ENCODE measurements at places on chromosomes 5 and 9.

DNA sequence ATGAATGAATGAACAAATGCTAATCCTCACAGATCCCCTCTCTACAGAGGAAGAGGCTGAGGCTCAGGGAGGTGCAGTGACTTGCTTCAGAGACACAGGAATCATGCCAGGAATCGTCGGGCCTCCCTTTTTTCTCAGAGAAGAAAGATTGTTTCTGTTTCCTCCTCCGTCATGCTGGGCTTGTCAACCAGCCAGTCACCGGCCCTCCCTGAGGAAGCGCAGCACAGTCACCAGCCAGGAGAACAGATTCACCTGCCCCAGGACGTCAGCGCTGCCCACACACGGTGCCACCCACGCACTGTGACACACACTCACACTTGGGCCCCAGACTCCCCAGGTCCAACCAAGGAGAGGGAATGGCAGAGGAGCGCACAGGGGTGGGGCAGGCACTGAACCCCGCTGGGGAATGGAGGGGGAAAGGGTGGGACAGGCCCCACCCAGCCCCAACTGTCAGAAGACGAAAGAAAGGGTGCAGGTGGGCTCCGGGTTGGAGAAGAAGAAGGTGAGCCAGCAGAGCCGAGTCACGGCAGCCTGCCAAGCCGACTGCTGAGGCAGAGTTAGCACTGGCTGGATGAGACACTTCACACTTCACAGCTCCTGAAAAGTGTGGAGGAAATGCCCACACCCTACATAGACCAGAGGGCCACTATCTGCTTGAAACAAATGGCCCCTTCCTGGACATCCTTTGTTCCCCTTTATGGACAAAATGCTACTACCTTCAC, 13.8 kb upstream of the ERGIC1 start:
- DNase-seq, result no peak

DNA sequence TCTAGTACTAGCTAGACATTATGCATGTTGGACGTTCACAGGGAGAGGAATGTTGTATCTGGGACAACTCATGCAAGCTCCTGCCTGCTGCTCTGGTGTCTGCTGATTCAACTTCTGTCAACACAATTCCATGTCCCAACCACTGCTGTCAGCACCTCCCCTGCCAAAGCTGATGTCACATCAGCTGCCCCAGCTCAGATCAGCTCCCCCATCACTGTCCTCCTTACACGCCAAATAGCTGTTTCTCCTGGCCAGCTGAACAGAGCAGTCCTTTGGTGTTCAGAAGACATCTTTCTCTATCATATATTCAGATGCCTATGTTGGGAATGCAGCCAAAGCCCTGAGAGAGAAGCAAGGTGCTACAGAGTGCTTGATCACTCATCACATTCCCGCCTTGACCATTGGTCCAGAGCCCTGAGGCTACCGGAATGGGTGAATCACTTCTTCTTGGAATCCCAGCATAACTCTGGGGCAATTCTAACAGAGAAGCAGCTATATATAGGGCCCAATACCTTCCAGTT, 223.3 kb downstream of the SEC61B start:
- DNase-seq, result no peak

DNA sequence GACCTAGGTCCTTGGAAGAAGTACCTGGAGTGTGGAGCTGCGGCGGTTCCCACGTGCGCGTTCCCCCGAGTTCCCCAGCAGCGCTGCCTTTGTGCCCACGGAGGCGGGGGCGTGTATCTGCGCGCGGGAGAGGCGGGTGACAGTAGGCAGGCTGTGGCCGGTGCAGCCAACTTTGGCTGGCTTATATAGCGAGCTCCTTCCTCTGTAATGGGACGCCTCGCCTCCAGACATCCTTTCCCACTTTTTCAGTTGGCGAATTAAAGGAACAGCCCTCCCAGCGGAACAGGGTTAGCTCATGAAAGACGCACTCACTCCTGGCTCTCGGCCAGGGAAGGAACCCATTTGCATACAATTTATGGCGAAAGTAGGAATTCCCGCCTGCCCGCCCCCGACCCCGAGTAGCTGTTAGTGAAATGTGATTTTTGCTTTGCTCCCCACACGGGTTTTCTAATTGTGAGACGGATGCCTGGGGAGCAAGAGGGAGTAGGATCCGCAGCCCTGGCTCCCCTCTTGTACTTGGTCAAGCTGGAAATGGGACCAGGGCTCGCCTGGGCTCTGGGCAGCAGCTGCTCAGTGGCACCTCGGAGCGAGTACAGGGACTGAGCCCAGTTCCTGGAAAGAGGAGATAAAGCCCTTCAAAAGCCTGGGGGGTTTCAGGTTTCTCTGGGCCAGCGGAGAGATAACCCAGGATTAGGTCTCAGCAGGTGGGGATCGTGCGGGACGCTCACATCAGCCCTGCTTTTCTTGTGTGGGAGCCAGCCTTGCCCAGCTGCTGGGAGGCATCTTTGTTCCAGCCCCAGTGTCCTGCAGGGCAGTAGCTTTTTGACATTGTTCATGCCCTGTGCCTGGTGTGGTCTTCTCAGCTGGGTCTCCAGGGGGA, at the start of gene TNC:
Gene TNC, minus strand, starts transcription at position 159 of the 880 bp plus-strand sequence. CDS start 27,139 bp downstream, outside the sequence.
- peak; percentile 7 for DNase-seq

GRCh38 chr9:102966999-102967398, 28.1 kb upstream of the CYLC2 start:
- DNase-seq, result no peak

GRCh38 chr5:107248066-107248695, 422.6 kb downstream of the EFNA5 start:
- DNase-seq, result peak; percentile 53

GRCh38 chr5:56342616-56343015, 109.5 kb upstream of the ANKRD55 start:
- DNase-seq, result no peak

GRCh38 chr5:126720369-126720768, 56.6 kb upstream of the LMNB1 start:
- DNase-seq, result no peak

DNA sequence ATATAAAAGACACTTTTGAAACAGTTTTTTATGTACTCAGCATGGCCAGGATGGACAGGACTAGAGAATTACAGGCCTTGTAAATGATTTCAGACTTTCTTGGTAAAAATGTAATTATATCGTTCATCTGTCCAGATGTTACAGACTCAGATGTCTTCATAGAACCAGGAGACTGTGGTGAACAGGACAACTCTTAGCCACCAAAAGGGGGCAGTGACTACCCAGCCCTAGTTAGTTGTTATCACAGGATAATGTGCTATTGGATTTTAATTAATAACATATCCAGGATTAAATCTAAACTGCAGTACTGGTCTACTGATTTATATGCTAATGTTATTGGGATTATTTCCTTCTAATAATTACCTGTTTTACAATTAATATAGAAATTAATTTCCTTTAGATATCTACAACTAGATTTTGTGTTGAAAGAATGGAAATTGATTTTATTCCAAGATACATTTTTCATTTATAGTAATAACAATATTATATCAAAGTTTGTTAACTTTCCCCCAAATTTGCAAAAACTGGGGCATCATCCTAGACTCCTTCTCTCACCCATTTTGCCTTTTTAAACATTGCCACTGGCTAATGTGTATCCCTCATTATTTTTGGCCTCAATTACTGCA, 99.4 kb downstream of the MTREX start:
- DNase-seq, result peak; percentile 82

GRCh38 chr9:133440874-133441273, 18.7 kb downstream of the ADAMTS13 start:
- DNase-seq, result no peak

GRCh38 chr9:74447451-74448193, 49.5 kb upstream of the RORB start:
- DNase-seq, result no peak

DNA sequence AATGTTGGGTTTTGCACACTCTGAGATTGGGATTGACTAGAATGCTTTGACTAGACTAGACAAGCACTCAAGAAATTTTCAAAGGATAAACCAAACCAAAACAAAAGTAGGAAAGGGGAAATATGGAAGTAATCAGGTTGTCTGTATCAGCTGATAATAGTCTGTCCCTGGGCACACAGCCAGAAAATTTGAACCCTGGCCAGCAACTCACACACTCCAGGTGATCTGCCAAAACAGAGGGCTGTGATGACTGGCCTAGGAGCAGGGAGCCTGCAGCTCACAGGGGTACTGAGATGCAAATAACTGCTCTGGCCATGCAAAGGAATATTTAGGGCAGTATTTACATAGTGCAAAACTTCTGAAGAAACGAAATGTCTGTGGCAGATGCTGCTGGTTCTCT, 112.3 kb upstream of the SMIM23 start:
- DNase-seq, result no peak

DNA sequence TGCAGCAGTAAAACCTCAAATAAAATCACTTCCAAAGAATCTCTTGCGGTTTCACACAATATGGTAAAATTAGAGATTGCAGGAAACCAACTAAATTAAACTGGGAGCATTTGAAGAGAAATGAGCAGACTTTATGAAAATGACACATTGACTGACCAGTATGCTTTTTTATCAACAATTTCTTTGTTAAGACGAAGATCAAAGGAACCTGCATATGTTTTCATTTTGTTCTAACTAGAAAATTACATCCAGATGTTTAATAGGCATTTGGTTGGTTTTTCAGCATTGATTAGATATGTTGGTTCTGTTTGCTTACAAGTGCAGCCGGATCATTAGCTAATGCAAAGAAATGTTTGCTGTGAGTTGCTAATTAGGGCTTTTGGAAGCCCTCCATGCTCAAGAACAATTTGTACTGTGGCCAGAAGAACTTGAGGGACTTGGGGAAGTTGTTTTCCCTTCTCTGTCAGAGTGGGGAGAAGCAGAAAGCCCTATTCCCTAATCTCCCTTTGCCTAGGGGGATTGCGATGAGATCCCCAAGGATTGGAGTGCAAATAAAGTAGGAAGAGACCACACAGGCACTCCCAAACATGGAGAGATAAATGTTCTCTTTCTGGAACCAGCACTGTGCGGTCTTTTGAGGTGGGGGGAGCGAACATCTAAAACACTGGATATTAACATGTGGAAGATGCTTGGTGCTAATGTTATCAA, 4.5 kb upstream of the TLE1 start:
- no peak for DNase-seq

- no peak for DNase-seq
Observed at GRCh38 chr5:157516626-157517325, 56.8 kb downstream of the NIPAL4 start.

GRCh38 chr9:131043087-131043486, 34.1 kb downstream of the LAMC3 start:
- DNase-seq, result no peak

DNA sequence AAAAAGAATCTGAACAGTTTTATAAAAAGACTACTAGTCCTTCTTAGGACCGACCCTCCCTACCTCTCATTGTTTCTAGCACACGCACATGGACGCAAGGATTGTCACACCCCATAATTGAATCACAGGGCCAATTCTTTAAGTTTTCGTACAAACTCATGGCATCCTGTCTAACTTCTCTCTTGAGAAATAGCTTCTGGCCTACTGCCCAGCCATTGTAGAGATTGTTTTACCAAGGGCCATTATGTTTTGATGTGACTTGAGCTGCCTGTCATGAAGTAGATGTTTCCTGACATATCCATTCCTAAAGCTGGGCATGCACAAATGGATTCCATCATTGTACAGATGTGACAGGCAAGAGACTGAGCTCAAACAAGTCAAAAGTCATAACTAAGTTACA, 1672.1 kb upstream of the C9orf72 start:
- DNase-seq, result no peak

DNA sequence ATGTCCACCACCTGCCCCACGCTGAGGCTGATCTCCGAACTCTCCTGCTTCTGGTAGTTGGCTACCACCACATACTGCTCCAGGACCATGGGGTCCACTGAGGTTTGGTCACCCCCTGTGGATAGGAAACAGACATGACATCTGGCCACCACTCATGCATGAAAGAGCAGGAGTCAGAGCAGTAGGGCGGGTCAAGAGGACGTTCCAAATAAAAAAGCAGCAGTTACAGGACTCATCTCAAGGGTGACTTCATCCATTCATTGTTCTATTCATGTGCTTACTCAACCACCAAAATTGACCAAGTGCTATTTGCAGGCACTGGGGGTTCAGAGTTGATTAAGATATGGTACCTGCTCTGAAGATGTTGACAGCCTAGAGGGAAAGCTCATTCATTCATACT, 79.2 kb upstream of the UBTD2 start:
- no peak for DNase-seq

DNA sequence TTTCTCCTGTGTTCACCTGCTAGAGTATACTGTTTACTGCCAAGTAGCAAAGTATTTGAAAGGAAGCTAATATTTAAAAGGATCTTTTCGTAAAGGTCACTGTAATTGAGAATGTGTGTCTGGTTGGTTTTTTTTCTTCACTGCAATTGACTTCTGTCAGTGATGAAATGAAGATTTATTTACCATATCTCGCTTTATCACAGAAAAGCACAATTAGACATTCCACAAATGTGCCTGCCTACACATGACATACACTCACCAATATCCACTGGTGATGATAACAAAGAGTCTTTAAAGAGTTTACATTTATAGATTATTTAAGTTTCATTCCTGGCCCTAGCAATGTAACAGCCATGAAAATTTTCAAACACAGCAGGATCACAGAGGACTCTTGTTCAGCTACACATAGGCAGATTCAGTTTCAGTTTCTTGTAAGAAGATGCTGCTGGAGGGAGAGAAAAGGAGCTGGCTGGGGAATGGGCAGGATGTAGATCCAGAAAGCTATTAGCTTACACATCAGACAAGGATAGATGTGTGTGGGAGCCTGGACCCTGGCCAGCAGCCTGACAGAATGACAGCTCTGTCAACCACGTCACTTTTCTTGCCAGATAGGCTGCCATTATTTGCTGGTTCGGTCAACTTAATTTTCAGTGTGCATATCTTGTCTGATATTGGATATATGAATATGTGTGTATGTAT, 104.0 kb downstream of the GDNF start:
- peak; percentile 81 for DNase-seq

DNA sequence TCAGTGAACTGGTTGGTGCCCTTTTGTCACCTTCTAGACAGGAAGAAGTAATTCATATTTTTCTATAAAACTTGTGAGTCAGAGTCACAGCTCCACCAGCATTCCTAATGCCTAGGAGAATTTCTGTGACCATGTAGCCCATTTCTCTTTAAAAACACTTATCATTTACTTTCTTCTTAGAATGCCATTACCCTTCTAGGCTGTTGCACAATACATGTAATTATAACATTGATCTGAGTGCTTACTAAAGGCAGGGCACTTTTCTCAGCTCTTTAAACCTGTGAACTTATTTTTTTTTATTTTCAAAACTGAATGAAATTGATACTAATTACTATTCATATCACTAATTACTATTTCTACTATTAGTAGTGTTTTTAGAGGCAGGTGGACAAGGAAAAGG, 373.7 kb downstream of the TLE4 start:
- no peak for DNase-seq

- peak; percentile 69 for DNase-seq
Observed at GRCh38 chr5:95081500-95081960, 203.4 kb downstream of the MCTP1 start.

GRCh38 chr9:18385696-18386490, 88.1 kb upstream of the ADAMTSL1 start:
- no peak for DNase-seq

DNA sequence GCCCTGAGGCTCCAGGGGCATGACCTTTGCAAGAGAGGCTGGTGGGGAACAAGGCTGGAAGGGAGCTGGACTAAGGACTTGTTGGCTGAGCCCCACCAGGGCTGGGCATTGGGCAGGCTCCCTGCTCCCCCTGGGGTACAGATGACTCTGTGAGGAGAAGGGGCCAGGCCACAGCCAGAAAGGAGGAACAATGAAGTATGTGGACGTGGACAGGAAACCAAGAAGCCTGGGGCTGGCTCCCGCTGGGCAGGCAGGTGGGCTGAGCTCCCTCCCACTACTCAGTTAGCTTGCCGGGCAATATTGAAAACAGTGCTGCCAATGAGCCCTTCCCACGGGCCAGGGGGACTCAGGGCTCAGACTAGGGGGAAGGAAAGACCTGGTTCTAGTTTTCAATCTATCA, 66.1 kb upstream of the SPTLC1 start:
- DNase-seq, result no peak

Measured in pons (tissue), 1 donor.